ENCODE measurements at places on chromosomes 16 and 17. TPM values are rescaled to one million over a fixed set of nuclear protein-coding genes. Genes with fewer than 3 reads are reported as not detected.

RNU2-1 gene
- 8,313 TPM for total RNA-seq

C16orf74 gene
- total RNA-seq, result 1.2 TPM

ABCC1 gene
- 34.9 TPM for total RNA-seq

MT3 gene
- total RNA-seq, result not detected

HYDIN gene
- total RNA-seq, result 7.5 TPM

TRAPPC1 gene
- total RNA-seq, result 129 TPM

KRT40 gene
- total RNA-seq, result not detected

MT4 gene
- not detected for total RNA-seq

NLRC3 gene
- 0.18 TPM for total RNA-seq

CNTNAP4 gene
- 0.14 TPM for total RNA-seq

CARD14 gene
- total RNA-seq, result 1.7 TPM

CPD gene
- 53.4 TPM for total RNA-seq

KRTAP2-2 gene
- not detected for total RNA-seq

GRCh38 chr16:19269098-19269497 is 16.4 kb upstream of the CLEC19A start:
- DNase-seq, result no peak

- DNase-seq, result no peak
Observed at GRCh38 chr16:51095890-51096626, 55.0 kb downstream of the SALL1 start.

- no peak for DNase-seq
Observed at GRCh38 chr17:36506249-36506826, 19.9 kb downstream of the ZNHIT3 start.

DNA sequence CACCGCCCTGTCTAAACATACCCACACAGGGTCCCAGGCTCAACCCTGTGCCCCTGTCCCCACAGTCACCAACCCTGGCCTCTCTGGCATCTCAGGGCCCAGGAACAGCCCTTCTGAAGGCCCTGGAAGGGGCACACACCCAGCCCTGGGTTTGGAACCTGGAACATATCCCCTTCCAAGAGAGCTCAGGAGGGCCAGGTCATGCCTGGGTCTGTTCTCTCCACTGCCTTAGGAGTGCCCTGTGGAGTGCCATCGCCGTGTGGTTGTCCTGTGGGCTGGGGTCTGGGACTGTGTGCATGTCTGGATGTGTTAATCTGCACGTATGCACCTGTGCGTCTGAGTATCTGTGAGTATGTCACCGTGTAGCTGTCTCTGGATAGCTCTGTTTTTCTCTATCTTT is 45.2 kb upstream of the ACSM2B start:
- DNase-seq, result no peak

DNA sequence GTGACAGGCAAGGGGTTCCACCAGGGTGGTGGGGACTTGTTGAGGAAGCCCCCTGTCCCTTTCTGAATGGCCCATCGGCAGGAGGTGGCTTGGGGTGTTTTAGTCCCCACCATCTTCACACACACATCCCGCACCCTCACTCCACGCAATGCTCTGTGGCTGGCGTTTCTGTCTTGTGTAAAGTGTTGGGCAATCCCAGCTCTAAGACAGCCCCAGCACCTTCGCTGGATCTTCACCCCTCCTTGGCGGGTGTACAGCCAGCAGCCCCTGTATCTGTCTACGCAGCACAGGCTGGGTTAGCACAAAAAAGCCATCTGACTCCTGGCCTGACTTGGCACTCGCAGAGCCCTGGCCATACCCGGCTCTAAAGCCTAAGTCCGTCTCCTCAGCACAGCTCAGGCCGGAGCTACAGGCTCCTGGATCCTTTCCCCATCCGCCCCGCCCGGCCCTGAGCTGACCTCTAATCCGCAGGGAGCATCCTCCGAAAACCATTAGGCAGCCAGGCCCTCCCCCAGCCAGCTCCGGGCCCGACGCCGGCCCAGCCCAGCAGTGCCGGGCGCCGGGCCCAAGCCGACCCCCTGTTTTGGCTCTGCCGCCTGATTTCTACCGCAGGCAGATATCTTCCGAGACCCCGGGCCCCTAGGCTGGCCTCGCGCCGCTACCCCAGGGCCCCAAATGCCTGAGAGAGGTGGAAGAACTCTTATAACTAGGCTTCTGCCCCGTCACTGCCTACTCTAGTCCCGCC is 42.4 kb upstream of the TAC4 start:
- no peak for DNase-seq

GRCh38 chr16:27853101-27853500 is 210.4 kb downstream of the GSG1L start:
- DNase-seq, result no peak

- peak; percentile 57 for DNase-seq
Observed at GRCh38 chr17:57906910-57907309, 48.3 kb downstream of the CUEDC1 start.

DNA sequence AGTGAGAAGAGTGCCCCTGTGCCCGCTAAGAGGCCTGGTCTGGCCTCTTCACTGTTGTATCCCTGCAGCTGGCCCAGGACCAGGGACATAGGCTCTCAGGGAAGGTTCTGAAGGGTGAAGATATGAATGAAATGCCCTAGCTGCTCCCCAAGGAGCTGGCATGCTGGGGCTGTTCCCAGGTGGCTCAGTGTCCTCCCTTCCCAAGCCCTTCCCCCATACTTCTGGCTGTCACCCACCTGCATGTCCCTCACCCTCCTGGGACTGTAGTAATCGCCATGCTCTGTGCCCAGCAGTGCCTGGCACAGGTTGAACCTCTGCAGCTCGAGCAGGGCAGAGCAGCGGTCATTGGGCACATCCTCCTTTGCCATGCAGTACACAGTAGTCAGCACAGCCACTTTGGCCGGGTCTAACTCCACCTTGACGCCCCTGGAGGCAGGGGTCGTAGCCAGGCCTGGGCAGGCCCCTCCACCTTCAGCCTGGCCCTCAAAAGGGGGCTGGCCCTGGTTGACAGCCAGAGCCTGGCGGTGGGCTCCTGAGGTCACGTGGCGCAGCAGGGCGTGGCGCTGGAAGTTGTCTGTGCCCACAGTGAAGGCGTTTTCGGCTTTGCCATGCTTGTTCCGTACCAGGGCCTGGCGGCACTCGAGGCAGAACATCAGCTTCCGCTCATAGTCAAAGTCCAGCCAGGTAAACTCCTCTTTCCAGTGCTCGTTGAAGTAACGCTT is 7.6 kb downstream of the C17orf113 start:
- DNase-seq, result no peak

- DNase-seq, result no peak
Observed at GRCh38 chr16:85096921-85097320, 15.4 kb downstream of the CIBAR2 start.

- no peak for DNase-seq
Observed at GRCh38 chr17:78142119-78142861, 3.9 kb upstream of the C17orf99 start.

DNA sequence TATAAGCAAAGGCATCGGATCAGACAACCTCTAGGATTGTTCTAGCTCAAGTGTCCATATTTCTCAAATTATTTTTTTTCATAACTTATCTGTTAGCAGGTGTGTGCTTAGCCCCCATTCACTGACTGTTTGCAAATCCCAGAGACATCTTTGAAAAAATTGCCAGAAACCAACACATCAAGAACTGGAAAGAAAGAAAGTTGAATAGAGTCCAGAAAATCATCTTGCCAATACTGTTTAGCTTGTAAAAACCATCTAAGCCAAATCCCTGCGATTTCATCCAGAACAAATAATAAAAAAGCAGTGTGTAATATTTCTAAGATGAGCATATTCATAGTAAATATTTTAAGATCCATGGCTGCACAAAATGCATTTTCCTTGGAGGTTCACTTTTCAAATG is 64.5 kb downstream of the WSCD1 start:
- no peak for DNase-seq

- DNase-seq, result no peak
Observed at GRCh38 chr17:66493283-66494019, 191.0 kb downstream of the PRKCA start.

- DNase-seq, result no peak
Observed at GRCh38 chr16:77894162-77894561, 105.8 kb downstream of the VAT1L start.

DNA sequence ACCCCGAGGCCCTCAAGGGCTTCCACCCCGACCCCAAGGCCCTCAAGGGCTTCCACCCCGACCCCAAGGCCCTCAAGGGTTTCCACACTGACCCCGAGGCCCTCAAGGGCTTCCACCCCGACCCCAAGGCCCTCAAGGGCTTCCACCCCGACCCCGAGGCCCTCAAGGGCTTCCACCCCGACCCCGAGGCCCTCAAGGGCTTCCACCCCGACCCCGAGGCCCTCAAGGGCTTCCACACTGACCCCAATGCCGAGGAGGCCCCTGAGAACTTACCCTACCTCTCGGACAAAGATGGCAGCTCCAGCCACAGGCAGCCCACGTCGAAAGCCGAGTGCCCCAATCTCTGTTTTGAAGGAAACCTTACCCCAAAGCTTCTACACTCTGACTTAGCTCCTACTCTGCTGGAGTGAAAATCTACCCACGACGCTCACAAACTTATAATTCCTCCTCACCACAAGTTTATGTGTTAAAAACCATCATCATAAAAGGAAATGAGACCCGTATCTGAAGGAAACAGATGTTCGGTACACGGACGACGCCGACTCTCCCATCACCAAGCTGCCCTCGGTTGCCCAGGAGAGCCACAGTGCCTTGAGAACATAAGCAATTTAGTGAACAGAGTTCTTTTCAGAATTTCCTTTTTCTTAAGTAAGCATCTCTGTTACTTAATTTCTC is 61.2 kb upstream of the RPH3AL start:
- no peak for DNase-seq

- DNase-seq, result no peak
Observed at GRCh38 chr17:80481284-80482057, 5.1 kb upstream of the NPTX1 start.

- DNase-seq, result no peak
Observed at GRCh38 chr17:44663095-44663494, 6.8 kb downstream of the MEIOC start.

- DNase-seq, result no peak
Observed at GRCh38 chr17:61203671-61204131, 195.9 kb upstream of the TBX2 start.

GRCh38 chr17:28957992-28958355 is 6.7 kb upstream of the PHF12 start:
- DNase-seq, result no peak

DNA sequence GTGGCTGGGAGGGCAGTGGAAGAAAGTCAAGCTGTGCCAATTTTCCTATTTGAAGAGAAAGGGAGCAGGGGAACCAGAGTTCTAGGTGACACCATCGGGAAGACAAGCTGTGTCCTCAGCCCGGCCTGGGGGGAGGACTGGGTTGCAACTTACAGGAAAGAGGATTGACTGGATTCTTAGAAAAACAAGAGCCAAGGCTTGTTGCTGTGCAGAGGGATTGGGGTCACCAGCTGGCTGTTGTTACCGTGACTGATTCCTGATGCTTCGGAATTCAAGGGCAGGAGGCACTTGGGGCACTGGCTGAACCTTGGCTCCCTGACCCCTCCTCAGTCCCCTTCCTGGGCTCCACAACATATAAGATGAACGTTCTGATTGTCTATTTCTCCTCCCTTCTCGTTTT is 16.8 kb upstream of the MMP2 start:
- no peak for DNase-seq

DNA sequence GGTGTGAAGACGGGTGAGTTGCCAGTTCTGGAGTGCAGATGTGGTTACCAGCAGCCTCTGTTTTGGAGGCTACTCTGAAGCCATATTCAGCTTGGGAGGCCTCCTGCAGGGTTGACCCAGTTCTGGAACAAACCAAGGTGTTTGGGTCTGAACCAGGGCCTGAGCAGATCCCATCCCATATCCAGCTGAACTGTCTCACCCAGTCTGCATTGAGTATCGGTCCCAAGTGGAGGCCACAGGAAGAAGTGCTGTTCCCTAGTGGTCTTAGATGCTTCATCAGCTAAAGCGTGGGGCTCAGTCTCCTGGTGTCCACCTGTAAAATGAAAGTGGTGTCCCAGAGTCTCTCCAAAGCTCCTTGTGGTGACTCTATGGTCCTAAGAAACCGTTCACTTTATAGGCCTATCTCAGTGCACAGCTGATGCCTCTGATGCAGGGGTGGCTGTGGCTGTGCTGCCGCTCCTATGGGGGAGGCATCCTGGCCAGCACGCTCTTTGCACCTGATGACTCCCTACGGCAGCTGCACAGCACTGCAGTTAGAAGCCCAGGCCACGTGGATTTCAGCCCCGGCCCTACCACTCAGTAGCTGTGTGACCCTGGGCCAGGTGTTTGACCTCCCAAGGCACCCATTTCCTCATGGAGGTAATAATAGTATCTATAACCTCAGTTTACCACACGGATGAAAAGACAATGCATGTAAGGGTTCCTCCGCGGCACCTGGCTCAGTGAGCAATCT is 21.0 kb downstream of the CBX4 start:
- DNase-seq, result no peak

GRCh38 chr17:74153821-74154430 is 49.6 kb upstream of the RPL38 start:
- no peak for DNase-seq

- DNase-seq, result no peak
Observed at GRCh38 chr16:76696876-76697275, 419.7 kb downstream of the CNTNAP4 start.

DNA sequence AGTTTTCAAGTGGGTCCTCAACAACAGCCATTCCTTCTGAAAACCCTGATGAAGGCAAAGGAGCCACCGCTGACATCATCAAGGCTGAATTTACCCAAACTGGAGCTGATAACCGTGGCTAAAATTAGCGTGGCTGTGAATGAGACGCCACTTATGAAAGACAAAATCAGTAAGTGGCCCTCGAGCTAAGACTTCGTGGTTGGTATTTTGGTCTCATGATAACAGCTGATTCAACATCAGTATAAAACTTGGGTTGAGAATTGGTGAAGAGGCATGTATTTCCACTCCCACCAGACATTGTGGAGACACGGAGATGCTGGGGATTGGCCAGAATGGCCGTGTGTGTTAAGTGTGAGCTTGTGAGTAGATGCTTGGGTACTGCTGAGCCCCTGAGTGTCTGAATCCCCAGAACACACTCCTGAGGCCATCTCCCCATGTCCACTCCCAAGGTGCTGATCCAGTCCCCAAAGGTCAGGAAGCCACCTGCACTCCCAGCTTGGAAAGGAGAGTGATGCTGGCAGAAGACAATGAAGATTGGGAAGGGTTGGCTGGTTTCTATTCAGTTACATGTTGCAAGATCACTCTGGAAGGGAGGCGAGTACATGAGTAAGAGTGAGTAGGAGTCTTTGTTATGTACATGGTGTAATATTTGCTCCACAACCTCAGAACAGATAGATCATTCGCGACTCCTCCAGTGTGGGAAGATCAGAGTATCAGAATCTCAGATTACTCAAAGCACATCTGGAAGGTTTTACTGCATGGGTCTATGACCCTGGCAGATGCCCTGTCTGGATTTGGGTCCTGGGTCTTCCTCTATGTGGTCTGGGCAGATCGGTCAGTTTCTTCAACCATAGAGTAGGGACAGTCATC is 207.7 kb downstream of the HS3ST3A1 start:
- no peak for DNase-seq

GRCh38 chr17:81683208-81683583 is 401 bp downstream of the ARL16 start:
- DNase-seq, result no peak

GRCh38 chr17:8939496-8940334 is 25.8 kb downstream of the PIK3R5 start:
- DNase-seq, result no peak

DNA sequence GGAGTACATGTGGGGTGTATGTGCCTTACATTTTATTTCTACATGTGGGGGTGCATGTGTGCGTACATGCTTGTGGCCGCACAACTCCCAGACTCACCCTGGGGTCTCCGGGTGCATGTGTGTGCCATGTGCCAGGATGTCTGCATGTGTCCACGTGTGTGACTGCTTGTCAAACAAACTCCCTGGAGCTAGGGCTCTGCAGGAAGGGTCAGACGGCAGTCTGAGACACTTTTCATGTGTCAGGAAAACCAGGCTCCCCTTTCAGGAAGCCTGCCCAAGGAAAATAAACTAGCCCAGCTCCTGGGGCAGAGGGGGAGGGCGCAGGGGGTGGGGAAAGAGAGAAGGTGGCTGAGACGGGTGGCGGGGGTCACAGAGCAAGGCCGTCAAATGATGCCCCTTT is 44.7 kb downstream of the FZD2 start:
- DNase-seq, result no peak

Data from neural crest cell (in vitro differentiated cells).